Activated CD4-positive, alpha-beta T cell treated with anti-CD3 and anti-CD28 coated beads, Interleukin-2, amount 50 U/mL, for 1 hour (primary cell): ENCODE measurements at places on chromosomes 16 and 17.

GRCh38 chr16:80852261-80852872 lies 48.0 kb upstream of the CDYL2 start:
- DNase-seq = peak; percentile 1

DNA sequence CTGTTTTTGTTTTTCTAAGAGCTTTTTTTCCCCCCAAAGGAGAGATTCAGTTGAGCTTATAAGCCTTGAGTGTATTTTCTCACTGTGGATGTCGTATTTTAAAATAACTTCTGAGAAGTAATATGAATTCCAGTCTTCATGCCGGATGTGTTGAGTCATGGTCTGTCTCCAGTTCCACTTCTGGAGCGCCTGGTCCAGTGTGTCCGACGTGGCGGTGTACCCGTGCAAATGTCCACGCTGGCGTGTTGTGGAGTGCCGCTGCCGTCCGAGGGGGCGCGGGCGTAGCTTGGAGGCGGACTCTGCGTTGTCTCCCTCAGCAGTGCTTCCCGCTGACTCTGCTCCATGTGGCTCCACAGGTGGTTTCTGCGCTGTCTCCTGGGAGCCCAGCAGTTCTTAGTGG lies 60.9 kb upstream of the ZNF750 start:
- DNase-seq = no peak

- DNase-seq = no peak
These were observed 358.2 kb downstream of the HAPSTR1 start for GRCh38 chr16:9449597-9449996.

GRCh38 chr16:73739049-73739769 lies 557.4 kb upstream of the PSMD7 start:
- DNase-seq = no peak

- no peak for DNase-seq
These were observed 5.5 kb downstream of the C16orf96 start for GRCh38 chr16:4561596-4561995.

GRCh38 chr17:67290711-67291291 lies 45.8 kb upstream of the HELZ start:
- no peak for DNase-seq

- no peak for DNase-seq
These were observed 83.9 kb upstream of the IRX3 start for GRCh38 chr16:54370278-54371040.

DNA sequence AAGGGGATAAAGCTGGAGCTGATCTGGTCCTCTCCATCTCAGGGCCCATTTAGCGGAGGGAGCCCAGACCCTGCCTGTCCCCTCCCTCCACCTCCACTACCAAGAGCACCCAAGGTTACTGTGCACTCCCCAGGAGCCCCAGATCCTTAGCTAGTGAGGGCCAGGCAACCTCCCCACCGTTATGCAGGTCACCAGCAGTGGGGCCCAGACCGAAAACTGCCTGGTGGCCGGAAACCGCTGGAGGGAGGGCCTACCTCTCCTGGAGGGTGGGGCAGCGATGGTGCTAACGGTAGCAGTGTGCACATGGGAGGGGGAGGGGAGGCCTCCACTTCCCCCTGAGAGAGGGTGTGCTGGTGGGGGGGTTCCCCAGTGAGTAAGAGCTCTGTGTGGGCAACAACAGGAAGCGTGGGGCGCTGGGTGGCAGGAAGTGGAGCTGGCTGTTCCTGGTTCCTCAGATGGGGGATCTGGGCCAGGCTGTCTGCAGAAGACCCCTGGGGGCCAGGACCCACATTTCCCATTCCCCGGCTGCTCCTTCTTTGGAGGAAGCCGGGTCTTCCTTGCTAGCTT lies 4.4 kb downstream of the FMNL1 start:
- DNase-seq = peak; percentile 94

GRCh38 chr17:27247071-27247957 lies 46.6 kb upstream of the WSB1 start:
- no peak for DNase-seq

DNA sequence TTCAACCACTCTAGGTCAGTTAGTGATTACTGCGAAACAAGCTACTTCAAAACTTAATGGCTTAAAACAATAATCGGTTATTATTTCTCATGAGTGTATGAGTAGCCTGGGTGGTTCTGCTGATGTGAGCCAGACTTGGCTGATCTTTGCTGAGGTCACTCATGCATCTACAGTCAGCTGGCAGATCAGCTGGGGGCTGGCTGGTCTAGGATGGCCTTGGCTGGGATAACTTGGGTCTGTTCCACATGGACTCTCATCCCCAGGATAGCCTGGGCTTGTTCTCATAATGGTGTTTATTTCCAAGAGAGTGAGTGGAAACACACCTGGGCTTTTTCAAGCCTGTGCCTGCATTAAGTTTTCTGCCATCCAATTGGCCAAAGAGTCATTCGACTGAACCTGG lies 13.0 kb downstream of the CCDC182 start:
- DNase-seq = no peak

DNA sequence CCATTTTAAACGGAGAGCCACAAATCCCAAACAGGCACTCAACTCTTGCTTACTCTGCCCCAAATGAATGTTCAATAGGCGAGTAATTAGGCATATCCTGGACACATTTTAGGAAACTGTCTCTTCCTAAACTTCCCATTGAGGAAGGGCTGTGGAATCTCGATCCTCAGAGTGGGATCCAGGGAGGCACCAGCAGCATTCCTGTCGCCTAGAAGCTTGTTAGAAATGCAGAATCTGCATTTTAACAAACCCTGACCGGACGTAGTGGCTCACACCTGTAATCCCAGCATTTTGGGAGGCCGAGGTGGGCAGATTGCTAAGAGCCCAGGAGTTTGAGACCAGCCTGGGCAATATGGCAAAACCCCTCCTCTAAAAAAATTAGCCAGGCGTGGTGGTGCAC lies 95.6 kb downstream of the GAS7 start:
- DNase-seq = no peak

DNA sequence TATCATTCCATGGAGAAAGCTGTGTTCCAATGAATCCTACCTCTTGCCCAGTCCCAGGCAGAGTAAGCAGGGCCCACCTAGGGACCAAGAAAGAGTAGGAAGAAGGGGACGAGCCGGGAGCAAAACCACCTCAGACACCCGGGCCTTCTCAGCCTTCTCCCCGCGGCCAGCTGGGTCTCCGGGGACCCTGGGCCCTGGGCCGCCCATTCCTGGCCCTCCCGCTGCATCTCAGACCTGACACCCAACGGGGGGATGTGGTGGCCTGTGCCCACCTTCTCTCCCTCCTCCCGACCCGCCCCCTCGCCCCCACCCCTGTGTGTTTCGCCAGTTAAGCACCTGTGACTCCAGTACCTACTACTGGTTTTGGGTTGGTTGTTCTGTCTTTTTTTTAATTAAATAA lies 11.4 kb upstream of the CACNG1 start:
- DNase-seq = no peak

DNA sequence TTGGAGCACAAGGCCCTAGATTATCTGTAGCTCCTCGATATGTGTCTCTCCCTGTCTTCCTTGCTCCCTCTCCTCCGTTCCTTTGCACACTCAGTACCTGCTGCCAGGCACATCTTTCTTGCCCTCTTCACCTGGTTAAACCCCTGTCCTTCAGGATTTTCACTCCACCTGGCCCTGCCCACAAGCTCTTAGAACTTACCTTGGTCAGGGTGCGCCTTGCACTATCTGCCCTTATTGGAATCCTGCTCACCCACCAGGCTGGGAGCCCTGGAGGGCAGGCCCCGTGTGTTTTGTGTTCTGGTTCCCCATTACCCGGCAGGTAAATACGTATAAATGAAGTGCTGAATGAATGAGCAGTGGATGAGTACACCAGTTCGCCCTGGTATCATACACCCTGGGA lies 54.6 kb downstream of the MARCHF10 start:
- no peak for DNase-seq
